GM12878 (cell line): ENCODE measurements at places on chromosomes 6 and 20.

DNA sequence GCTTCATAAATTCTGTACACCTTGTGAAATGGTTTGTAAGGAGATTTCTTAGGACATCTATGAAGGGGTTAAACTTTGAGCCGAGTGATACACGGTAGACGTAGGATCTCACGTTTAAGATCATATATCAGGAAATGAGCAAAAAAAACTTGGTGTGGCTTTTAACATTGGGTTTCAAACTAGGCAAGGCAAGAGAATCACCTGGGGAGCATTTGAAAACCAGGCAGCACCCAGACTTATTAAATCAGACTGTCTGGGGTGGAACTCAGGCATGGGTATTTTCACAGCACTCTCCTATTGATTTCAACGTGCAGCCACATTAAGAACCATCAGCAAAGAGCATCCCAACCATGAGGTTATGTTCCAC, 26.4 kb downstream of the LY86 start:
- no peaks in the 10 kb centered on the region for H3K27me3 ChIP-seq
- H3K4me3 ChIP-seq, result no peak overlapping the region
- H3K36me3 ChIP-seq, result no peaks in the 10 kb centered on the region; the same call in none of the 2 replicates

- DNase-seq, result no peak
- no peak overlapping the region for H3K27ac ChIP-seq
- no peaks in the 10 kb centered on the region for H3K4me1 ChIP-seq
- no peak overlapping the region for H3K4me3 ChIP-seq
Measured at GRCh38 chr20:43863330-43863729, 51.3 kb upstream of the TOX2 start.

DNA sequence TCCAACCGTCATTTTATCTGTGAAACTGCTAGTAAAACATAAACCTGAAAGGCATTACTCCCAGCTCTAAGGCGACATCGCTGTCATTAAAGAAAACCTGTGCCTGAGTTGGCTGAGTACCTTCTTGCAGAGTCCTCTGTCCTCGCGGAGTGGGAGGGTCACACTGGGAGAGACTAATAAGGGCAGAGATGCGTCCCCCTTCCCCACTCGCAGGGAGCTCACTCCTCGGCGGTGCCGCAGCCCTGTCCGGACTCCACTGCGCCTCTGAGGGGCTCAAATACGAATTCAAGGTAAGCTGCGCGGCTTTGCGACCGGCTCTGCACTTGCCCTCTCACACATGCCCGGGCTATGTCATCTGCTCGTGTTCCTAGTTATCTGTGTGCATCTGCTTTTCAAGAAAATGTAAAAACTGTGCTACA, at the start of gene COL19A1:
COL19A1 (plus strand) TSS at position 206 of the 419 bp plus-strand sequence. CDS start 13,012 bp downstream, outside the sequence.
- H3K36me3 ChIP-seq, result no peaks in the 10 kb centered on the region
- peaks cover 7% of the 10 kb centered on the region; the same call in 1 of the 2 replicates for H3K4me1 ChIP-seq
- peak; percentile 76 for DNase-seq
- peak within 1 kb of the TSS; percentile 92 for H3K27ac ChIP-seq
- peak within 1 kb of the TSS; percentile 79 for H3K4me3 ChIP-seq
- no peaks in the 10 kb centered on the region for H3K27me3 ChIP-seq

DNA sequence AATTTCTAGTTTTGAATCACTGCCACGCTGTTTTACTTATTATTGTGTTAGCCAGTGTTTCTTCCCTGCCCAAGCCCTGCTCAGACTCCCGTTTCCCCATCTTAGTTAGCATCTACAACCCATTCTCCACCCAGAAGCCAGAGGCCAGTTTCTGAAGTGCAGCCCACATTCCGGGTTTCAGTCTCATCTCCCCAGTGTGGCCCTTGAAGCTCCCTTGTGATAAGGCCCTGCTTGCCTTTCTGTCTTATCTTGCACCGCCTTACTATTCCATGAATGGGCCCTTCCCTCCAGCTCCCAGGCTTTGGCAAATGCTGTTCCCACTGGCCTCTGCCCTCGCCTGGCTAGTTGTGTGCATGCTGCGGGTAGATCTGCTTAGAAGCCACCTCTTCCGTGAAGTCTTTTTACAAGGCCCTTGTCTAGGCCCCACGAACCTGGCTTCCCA, 41.1 kb downstream of the TOX2 start:
- H3K27ac ChIP-seq, result peak overlapping the region; percentile 9
- no peaks in the 10 kb centered on the region for H3K36me3 ChIP-seq
- no peak for DNase-seq
- peaks cover 34% of the 10 kb centered on the region for H3K4me1 ChIP-seq
- H3K4me3 ChIP-seq, result 0 out of 2 replicates have a peak overlapping the region, but pooled peaks have one; percentile 11

DNA sequence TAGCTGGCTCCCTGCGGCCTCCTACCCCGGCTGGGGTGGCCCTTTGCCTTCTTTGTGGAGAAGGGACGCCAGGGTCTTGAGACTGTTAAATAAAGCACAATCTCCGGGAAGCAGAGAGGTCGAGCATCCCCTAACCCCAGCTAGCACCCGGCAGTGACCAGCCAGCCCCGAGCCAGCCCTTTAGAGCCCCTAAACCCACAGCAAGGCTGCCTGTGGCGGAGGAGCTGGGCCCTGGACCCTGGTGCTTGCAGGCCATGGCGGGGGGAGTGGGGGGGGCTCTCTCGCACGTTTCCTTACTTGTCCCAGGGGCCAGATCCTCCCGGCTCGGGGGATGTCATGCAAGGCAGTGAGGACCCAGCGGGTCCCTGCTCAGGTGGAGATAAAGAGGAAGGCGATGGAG, 49.2 kb upstream of the GATA5 start:
- no peak overlapping the region for H3K4me3 ChIP-seq
- no peak for DNase-seq
- H3K36me3 ChIP-seq, result no peaks in the 10 kb centered on the region

DNA sequence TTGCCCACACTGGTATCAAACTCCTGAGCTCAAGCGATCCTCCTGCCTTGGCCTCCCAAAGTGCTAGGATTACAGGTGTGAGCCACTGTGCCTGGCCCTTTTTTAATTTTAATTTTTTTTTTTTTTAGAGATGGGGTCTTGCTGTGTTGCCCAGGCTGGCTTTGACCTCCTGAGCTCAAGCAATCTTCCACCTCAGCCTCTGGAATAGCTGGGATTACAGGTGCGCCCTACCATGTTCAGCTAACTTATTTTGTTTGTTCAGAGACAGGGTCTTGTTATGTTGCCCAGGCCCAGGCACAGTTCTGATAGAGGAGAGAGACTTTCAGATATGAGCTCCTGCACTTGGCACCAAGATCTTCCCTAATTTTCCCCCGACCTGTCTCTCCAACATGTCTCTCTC, 8.1 kb downstream of the PSORS1C2 start:
- H3K4me3 ChIP-seq, result no peak overlapping the region
- no peak overlapping the region for H3K27ac ChIP-seq
- H3K27me3 ChIP-seq, result no peaks in the 10 kb centered on the region; the same call in 1 of the 2 replicates
- H3K4me1 ChIP-seq, result no peaks in the 10 kb centered on the region; the same call in 1 of the 2 replicates
- DNase-seq, result no peak
- H3K36me3 ChIP-seq, result no peaks in the 10 kb centered on the region

DNA sequence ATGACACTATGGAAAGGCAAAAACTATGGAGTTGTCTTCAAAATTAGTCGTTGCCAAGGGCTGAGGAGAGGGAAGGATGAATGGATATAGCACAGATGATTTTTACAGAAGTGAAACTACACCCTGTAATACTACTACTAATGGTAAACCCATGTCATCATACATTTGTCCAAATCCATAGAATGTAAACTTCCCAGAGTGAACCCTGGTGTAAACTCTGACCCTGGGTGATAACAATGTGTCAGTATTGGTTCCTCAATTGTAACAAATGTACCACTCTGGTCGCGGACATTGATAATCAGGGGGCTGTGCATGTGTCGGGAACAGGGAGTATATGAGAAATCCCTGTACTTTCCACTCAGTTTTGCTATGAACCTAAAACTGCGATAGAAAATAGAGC, 72.2 kb downstream of the CNBD2 start:
- H3K4me3 ChIP-seq, result no peak overlapping the region
- DNase-seq, result no peak
- no peak overlapping the region for H3K27ac ChIP-seq
- H3K4me1 ChIP-seq, result no peaks in the 10 kb centered on the region
- no peaks in the 10 kb centered on the region for H3K36me3 ChIP-seq

- H3K4me1 ChIP-seq, result no peaks in the 10 kb centered on the region
- no peak for DNase-seq
- H3K27me3 ChIP-seq, result no peaks in the 10 kb centered on the region
- H3K4me3 ChIP-seq, result peak overlapping the region; percentile 63
Measured at GRCh38 chr6:26104457-26105108, 17.4 kb downstream of the HFE start.

DNA sequence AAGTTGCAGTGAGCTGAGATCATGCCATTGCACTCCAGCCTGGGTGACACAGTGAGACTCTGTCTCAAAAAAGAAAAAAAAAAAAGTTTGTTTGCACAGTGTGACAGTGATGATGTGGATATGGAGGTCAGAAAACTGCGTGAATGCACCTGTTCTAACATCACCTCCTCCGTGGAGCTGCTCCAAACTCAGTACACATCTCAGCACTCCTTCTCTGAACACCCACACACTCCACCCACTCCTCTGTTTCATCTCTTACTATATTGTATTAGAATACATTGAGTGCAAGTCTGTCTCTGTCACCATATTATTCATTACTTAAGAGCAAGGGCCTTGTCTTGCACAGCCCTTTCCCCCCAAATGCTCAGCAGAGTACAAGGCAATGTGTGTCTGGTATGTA, 51.5 kb upstream of the ENPP4 start:
- no peak overlapping the region for H3K27ac ChIP-seq
- H3K27me3 ChIP-seq, result no peaks in the 10 kb centered on the region
- no peak for DNase-seq
- H3K4me1 ChIP-seq, result no peaks in the 10 kb centered on the region
- H3K4me3 ChIP-seq, result no peak overlapping the region

- H3K36me3 ChIP-seq, result no peaks in the 10 kb centered on the region
- no peak overlapping the region for H3K4me3 ChIP-seq
- H3K4me1 ChIP-seq, result no peaks in the 10 kb centered on the region; the same call in 1 of the 2 replicates
- H3K27me3 ChIP-seq, result no peaks in the 10 kb centered on the region
Measured at GRCh38 chr6:36735110-36736071, 37.8 kb downstream of the RAB44 start.

- peaks cover 14% of the 10 kb centered on the region for H3K4me1 ChIP-seq
- no peak for DNase-seq
- no peak overlapping the region for H3K4me3 ChIP-seq
- peaks cover 7% of the 10 kb centered on the region for H3K36me3 ChIP-seq
Measured at GRCh38 chr6:36963451-36964290, 9.1 kb downstream of the PI16 start.

- DNase-seq, result no peak
- peak overlapping the region; percentile 96 for H3K27ac ChIP-seq
- H3K4me3 ChIP-seq, result peak overlapping the region; percentile 63; the same call in 1 of the 2 replicates
- peaks cover 66% of the 10 kb centered on the region for H3K4me1 ChIP-seq
Measured at GRCh38 chr6:7144872-7145584, 37.3 kb downstream of the RREB1 start.

DNA sequence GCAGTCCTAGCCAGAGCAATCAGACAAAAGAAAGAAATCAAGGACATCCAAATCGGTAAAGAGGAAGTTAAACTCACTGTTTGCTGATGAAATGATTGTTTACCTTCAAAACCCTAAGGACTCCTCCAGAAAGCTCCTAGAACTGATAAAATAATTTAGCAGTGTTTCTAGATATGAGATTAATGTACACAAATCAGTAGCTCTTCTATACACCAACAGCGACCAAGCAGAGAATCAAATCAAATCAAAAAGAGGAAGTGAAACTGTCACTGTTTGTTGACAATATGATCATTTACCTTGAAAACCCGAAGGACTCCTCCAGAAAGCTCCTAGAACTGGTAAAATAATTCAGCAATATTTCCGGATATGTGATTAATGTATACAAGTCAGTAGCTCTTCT, 21.7 kb downstream of the SERPINB9 start:
- peaks cover 11% of the 10 kb centered on the region for H3K4me1 ChIP-seq
- H3K27ac ChIP-seq, result no peak overlapping the region
- H3K4me3 ChIP-seq, result 0 out of 2 replicates have a peak overlapping the region, but pooled peaks have one; percentile 22
- no peak for DNase-seq

DNA sequence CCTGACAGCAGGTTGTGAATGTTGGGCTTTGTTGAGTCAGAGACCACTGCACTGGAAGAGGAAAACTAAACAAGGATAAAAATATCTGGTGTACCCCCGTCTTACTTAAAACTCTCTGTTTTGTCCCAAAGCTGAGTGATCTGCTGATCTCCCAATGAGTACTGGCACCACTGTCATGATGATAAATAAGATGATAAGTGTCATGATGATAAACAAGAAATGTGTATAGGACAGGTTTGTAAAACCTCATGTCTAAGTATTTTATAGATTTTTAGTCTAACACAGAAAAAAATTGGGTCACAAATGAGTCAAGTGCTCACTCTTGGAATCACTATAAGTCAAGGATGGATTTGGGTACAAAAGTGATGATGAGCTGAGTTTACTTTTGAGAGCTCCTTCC, 8.5 kb upstream of the SIM1 start:
- H3K27ac ChIP-seq, result no peak overlapping the region
- no peak for DNase-seq
- H3K4me1 ChIP-seq, result peaks cover 16% of the 10 kb centered on the region
- H3K36me3 ChIP-seq, result no peaks in the 10 kb centered on the region

- H3K36me3 ChIP-seq, result no peaks in the 10 kb centered on the region
- no peaks in the 10 kb centered on the region for H3K4me1 ChIP-seq
- H3K27me3 ChIP-seq, result no peaks in the 10 kb centered on the region
- no peak for DNase-seq
- H3K4me3 ChIP-seq, result no peak overlapping the region
Measured at GRCh38 chr6:156419594-156419993, 357.6 kb upstream of the ARID1B start.

DNA sequence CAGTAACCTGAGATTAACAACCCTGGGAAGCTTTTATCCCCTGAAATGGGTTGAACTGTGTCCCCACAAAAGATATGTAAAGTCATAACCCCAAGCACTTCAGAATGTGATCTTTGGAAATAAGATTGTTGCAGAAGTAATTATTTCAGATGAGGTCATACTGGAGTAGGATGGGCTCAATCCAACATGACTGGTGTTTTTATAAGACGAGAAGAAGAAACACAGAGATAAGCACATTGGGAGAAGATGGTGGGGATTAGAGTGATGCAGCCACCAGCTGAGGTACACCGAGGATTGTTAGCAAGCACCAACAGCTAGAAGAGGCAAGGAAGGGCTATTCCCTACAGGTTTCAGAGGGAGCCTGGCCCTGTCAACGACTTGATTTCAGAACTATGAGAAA, 12.5 kb upstream of the RNF217 start:
- H3K4me3 ChIP-seq, result no peak overlapping the region
- H3K4me1 ChIP-seq, result no peaks in the 10 kb centered on the region
- no peak overlapping the region for H3K27ac ChIP-seq
- H3K36me3 ChIP-seq, result no peaks in the 10 kb centered on the region
- H3K27me3 ChIP-seq, result no peaks in the 10 kb centered on the region

DNA sequence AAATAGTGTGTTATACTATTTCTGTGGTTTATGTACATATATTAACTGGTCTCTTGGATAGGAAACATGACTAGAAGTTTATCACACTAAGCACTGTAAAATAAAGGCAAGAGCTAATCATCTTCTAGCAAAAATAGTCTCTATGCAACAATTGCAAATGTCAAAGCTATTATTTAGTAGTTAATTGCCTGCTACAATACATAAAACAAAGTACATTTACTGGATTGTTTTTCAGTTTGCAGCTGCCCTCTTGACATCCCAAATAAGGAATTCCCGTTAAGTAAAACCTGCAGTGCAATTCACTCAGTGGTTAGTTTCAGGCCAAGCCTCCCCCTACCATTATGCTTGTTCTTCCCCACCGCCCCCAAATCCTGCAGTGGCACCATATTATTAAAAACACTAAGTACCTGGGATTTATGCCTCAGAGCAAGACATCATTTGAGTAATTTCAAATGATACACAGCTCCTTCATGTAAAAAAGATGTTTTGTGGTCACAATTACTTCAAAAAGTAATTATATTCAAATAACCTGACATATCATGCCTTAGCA, 1.6 kb upstream of the ATP5F1E start:
- no peak overlapping the region for H3K4me3 ChIP-seq
- DNase-seq, result no peak
- H3K4me1 ChIP-seq, result no peaks in the 10 kb centered on the region; the same call in 1 of the 2 replicates
- H3K27me3 ChIP-seq, result no peaks in the 10 kb centered on the region
